ENCODE measurements at places on chromosomes 2 and 18. TPM values are rescaled to one million over a fixed set of nuclear protein-coding genes. Genes with fewer than 3 reads are reported as not detected.

The CPLX4 gene
- total RNA-seq, result not detected

GRCh38 chr2:98149333-98149697 lies 62.3 kb downstream of the VWA3B start:
- DNase-seq, result peak; percentile 56
- H3K4me1 ChIP-seq, result no peaks in the 10 kb centered on the region
- H3K4me3 ChIP-seq, result no peak overlapping the region
- no peaks in the 10 kb centered on the region for H3K36me3 ChIP-seq
- no peaks in the 10 kb centered on the region for H3K27me3 ChIP-seq

The IL18RAP gene
- not detected for total RNA-seq

DNA sequence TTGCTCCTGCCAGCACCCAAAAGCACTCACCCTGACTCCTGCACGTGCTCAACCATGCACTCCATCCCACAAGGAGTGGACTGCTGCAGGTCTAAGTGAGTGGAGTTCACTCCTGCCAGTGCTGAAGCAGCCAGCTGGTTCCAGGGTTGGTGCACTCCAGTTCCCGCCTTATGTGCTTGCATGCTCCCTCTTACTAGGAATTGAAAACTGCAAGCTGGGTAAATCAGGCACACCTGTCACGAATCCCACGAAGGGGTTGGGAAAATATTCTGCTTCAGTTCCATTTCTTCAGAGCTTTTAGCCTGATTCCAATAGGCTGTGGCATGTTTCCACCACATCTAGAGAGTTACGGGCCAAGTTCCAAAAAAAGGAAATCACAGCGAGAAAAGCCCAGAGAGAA lies 1365.5 kb upstream of the CHAC2 start:
- no peak for DNase-seq
- no peak overlapping the region for H3K4me3 ChIP-seq
- no peaks in the 10 kb centered on the region for H3K27me3 ChIP-seq
- H3K27ac ChIP-seq, result no peak overlapping the region
- H3K4me1 ChIP-seq, result no peaks in the 10 kb centered on the region

DNA sequence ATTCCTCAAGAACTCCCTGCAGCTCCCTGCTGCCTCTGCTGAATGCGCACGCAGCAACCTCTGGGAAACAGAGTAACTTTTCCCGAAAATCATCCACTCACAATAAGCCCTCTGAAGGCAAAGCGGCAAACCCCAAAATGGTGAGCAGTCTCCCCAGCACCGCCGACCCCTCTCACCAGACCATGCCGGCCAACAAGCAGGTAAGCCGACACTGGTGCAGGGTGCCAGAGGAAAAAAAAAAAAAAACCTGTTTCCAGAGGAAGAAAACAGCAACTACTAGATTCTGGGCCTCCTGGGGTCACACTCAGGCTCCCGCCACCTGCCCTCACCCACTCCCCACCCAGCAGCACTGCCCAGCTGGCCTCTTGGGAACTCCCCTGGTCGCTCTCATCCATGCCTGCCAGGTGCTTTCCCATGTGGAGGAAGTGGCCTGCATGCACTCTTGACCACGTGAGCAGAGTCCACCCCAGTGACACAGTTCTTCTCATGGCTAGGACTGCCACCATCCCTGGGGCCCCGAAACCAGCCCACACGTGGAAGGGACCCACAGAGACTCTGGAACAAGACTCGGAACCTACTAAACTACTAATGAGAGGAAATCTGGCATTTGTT lies 36.9 kb downstream of the KCTD18 start:
- no peak overlapping the region for H3K4me3 ChIP-seq
- H3K27ac ChIP-seq, result no peak overlapping the region
- H3K27me3 ChIP-seq, result no peaks in the 10 kb centered on the region
- DNase-seq, result no peak
- no peaks in the 10 kb centered on the region for H3K4me1 ChIP-seq
- H3K36me3 ChIP-seq, result peaks cover 59% of the 10 kb centered on the region

GRCh38 chr2:157877761-157878400 lies 1.8 kb upstream of the ACVR1 start:
- H3K4me1 ChIP-seq, result peaks cover 39% of the 10 kb centered on the region
- no peak overlapping the region for H3K27ac ChIP-seq
- no peaks in the 10 kb centered on the region for H3K36me3 ChIP-seq
- H3K27me3 ChIP-seq, result peaks cover 6% of the 10 kb centered on the region
- peak overlapping the region; percentile 90 for H3K4me3 ChIP-seq

The SH3RF3 gene
- total RNA-seq, result 1.2 TPM

GRCh38 chr18:43934322-43934721 lies 657.0 kb upstream of the SYT4 start:
- H3K4me1 ChIP-seq, result no peaks in the 10 kb centered on the region
- no peaks in the 10 kb centered on the region for H3K27me3 ChIP-seq
- no peak overlapping the region for H3K4me3 ChIP-seq
- no peaks in the 10 kb centered on the region for H3K36me3 ChIP-seq
- no peak for DNase-seq

The FHL2 gene
- 35.7 TPM for total RNA-seq

- peak; percentile 85 for DNase-seq
- no peaks in the 10 kb centered on the region for H3K27me3 ChIP-seq
- peaks cover 4% of the 10 kb centered on the region for H3K4me1 ChIP-seq
- no peak overlapping the region for H3K27ac ChIP-seq
- H3K36me3 ChIP-seq, result no peaks in the 10 kb centered on the region
- H3K4me3 ChIP-seq, result peak overlapping the region; percentile 37
These were observed 403 bp upstream of the CLUL1 start for GRCh38 chr18:596288-596881.

Measured in GM23338 (cell line).